ENCODE measurements at places on chromosomes 2 and 18. TPM values are rescaled to one million over a fixed set of nuclear protein-coding genes. Genes with fewer than 3 reads are reported as not detected.

GRCh38 chr2:63569740-63570139 lies 18.5 kb downstream of the WDPCP start:
- H3K4me1 ChIP-seq: no peaks in the 10 kb centered on the region
- H3K27me3 ChIP-seq: no peaks in the 10 kb centered on the region
- H3K27ac ChIP-seq: no peak overlapping the region
- no peak overlapping the region for H3K4me3 ChIP-seq

DNA sequence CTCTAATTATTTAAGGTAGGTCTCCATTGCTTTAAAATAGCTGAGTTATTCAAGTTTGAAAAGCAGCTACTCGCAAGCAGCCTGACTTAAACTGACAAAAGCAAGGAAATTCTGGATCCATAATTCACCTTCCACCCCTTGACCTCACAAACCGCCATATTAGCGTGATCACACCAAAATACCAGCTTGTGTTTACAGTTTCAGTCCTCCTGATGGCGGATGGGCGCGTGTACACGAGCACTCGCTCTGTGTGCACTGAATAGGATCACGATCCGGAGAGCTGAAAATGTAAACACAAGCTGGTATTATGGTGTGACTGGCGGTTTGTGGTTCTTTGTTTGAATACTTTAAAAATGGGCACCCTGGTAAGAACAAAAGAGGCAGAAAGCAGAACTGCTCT lies 42.4 kb upstream of the PSMD14 start:
- DNase-seq: no peak
- H3K4me1 ChIP-seq: no peaks in the 10 kb centered on the region
- no peak overlapping the region for H3K27ac ChIP-seq
- no peaks in the 10 kb centered on the region for H3K36me3 ChIP-seq

GRCh38 chr2:46451131-46451711 lies 28.1 kb upstream of the TMEM247 start:
- H3K27me3 ChIP-seq: no peaks in the 10 kb centered on the region
- no peaks in the 10 kb centered on the region for H3K36me3 ChIP-seq
- no peak overlapping the region for H3K27ac ChIP-seq
- peaks cover 5% of the 10 kb centered on the region for H3K4me1 ChIP-seq
- H3K4me3 ChIP-seq: no peak overlapping the region

GRCh38 chr2:161119483-161119882 lies 40.7 kb upstream of the TANK start:
- no peak for DNase-seq
- H3K27ac ChIP-seq: no peak overlapping the region
- H3K27me3 ChIP-seq: no peaks in the 10 kb centered on the region
- H3K4me3 ChIP-seq: no peak overlapping the region

DNA sequence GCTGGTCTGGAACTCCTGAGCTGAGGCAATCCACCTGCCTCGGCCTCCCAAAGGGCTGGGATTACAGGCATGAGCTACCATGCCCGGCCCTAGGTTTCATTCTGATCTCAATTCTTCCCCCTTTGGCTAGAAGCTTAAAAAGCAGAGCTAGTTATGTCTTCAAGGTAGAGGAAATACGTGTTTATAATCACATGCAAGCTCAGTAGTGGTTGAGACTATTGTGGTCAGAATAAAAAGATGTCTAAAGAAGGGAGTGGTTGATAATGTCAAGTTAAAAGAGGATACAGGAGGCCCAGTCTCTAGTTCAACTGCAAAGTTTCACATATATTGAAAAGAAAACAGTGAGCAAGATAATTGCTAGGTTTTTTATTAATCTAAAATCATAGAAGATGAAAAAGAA lies 807.8 kb upstream of the ACVR2A start:
- no peak for DNase-seq
- H3K4me3 ChIP-seq: no peak overlapping the region
- no peaks in the 10 kb centered on the region for H3K27me3 ChIP-seq
- no peak overlapping the region for H3K27ac ChIP-seq
- H3K4me1 ChIP-seq: no peaks in the 10 kb centered on the region

STRADB gene
- 13.9 TPM for total RNA-seq

ARMC9 gene
- 51.6 TPM for total RNA-seq
